ENCODE measurements at places on chromosomes 6 and 20.

- no peak for DNase-seq
Measured at GRCh38 chr6:25645916-25646315, 6.1 kb upstream of the SCGN start.

DNA sequence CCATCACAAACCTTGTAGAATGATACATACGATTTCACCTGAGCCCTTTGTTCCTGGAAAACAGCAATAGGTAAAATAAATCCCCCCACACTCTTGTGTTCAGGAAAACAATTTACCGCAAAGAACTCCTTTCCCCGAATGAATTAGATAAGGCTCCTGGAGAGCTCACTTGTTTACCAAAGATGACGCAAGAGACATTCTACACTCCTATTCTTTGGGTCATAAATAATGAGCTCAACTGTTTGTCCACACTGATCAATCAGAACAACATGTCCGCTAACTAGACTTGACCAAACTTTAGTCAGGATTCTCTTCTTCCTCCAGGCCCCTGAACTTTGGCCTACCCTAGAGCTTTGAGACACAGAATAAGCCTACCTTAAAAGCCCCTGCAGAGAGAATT is 271.9 kb upstream of the OPRM1 start:
- DNase-seq = no peak

GRCh38 chr20:50052550-50053361 is 60.2 kb downstream of the UBE2V1 start:
- DNase-seq = no peak

DNA sequence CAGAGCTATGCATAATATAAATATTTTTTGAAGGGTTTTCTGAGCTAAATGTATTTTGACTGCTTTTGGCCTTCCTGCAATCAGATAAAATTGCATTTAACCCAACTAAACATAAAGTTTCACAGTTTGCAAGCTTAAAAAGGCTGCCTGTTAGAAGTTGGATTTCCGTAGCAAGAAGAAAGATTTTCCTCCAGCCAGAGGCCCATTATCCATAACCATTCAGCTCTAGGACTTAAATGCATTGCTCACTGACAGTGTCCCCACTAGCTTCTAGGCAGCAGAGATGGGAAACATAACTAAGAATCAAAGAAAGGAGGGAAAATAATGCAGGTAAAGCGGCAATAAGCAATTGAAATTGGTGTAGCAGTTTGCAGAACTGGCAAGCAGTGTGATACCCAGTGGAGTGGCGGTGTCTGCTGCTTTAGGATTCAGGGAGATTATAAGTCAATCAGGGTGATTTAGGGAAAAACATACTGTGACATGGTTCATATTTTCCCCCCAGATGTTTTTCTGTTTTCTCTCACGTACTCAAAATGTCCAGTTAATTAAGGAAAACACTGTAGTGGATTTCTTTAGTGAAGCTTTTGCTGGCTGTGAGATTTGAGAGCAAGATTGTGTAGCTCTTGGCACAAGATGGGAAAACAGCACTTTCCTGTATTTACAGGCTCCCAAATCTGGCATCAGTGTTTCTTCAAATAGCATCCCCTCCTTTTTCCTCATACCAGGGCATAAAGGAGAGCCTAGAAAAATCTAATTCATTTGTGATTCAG is 69.1 kb downstream of the CTNNBL1 start:
- no peak for DNase-seq

DNA sequence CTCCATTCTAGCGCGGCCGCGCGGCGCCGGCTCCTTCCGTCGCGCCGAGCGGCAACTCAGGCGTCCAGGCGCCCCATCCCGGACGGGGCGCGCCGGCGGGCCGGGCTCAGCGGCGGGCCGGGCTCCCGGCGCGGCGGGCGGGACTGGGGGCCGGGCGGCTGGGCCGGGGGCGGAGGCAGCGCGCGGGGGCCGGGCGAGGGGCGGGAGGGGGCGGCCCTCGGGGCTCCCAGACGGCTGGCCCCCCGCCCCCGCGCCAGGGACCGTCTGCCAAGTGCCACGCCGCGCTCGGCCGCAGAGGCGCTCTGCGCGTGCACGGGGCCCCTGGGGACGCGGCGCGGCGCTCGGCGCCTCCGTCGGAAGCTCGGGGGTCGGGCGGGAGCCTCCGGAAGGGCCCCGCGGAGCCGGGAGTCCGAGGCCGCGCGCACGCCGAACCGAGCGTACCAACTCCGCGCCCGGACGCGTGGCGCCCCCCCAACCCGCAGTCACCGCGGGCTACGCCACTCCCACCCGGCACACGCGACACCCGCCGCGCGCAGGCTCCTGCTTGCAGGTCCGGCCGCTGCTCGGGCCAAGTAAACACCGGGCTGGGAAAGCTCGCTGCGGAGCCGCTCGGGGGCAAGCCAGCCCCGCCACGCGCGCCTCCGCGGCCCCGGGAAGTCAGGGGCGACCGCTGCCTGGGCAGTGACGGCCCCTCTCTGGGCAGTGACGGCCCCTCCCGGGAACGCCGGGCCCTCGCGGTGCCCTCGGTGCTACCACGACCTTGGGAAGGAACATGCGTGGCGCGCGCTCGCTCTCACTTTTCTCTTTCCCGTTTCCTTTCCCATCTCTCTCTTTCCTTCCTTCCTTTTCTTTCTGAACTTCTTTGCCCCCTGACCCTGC is at the start of gene PREX1:
TSS of gene PREX1 (minus strand) at position 145 of the 879 bp plus-strand sequence. CDS start at position 6, 139 bp downstream.
- peak; percentile 96 for DNase-seq

- DNase-seq = no peak
Measured at GRCh38 chr6:148263010-148263409, 79.6 kb upstream of the SASH1 start.

- DNase-seq = no peak
Measured at GRCh38 chr6:169852504-169853195, 101.2 kb downstream of the ERMARD start.

DNA sequence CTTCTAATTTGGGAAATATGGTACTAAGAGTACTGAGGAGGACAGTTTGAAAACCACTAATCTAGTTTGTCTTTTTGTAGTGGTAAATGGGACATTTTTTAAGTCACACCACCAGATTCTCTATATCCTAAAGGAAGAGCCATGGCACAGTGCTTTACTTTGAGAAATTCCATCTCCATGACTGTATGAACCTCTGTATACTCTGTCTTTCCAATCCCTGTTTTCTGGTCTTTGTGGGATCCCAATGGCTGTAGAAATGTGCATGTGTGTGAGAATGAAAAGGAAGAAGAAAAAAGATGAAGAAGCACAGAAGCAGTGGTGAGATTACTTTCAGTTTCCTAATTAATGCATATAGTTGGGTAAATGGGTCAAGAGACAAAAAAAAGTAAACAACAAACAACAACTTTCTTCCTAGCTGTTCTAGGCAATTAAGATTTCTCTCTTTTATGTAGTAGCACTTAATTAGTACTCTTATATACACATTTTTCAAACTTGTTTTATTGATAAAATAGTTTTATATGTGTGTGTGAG is 141.2 kb upstream of the HCRTR2 start:
- DNase-seq = no peak

All from HTR-8/SVneo (cell line).